ENCODE measurements at places on chromosomes 5 and 9.

GRCh38 chr9:27425827-27426510 is 98.1 kb upstream of the IFNK start:
- no peak for DNase-seq

GRCh38 chr9:92535940-92536850 is at the start of gene ECM2:
Gene ECM2, minus strand, starts transcription at chr9:92535990. Its CDS starts 13,124 bp downstream, at chr9:92522866.
- no peak for DNase-seq

GRCh38 chr9:117777823-117778222 is 73.6 kb downstream of the TLR4 start:
- DNase-seq: no peak

DNA sequence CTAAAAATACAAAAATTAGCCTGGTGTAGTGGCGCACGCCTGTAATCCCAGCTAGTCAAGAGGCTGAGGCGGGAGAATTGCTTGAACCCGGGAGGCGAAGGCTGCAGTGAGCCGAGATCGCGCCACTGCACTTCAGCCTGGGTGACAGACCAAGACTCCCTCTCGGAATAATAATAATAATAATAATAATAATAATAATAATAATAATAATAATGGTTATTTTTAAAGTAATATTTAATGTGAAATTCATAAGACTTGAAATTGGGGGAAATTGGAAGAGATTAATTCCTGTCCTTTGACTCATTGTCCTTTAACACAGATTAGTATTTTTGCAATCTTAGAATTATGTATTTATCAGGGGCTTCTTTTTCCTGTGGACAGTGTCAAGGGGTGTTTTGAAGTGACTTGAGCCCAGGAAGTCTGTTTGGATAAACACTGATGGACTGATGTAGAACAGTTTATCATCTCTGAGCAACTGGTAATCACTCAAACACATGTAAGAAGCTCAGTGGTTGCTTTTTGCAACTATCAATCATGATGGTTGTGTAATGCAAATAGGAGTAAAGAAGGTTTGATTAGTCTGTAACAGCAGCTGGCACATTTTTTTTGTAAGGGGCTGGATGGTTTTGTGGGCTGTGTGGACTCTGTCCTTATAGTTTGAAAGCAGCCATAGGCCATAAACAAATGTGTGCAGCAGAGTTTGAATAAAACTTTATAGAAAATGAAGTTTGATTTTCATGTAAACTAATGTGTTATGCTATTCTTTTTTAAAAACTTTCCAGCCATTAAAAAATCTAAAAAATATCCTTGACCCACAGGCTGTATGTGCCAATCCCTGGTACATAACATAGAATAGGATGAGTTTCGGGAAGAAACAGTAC is 93.5 kb downstream of the F2RL2 start:
- DNase-seq: no peak

DNA sequence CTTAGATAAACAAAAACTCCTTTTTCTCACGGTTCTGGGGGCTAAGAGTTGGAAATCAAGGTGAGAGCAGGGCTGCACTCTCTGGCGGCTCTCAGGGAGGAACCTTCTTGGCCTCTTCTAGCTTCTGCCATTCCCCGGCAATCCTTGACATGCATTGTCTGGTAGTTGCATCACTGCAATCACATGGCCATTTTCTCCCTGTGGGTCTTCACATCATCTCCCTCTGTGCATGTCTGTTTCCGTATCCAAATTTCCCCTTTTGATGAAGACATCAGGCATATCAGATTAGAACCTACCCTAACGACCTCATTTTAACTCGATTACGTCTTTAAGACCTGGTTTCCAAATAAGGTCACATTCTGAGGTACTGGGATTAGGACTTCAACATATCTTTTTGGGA is 129.2 kb upstream of the MAN2A1 start:
- DNase-seq: no peak

GRCh38 chr9:123952641-123953495 is 22.9 kb upstream of the DENND1A start:
- DNase-seq: no peak

DNA sequence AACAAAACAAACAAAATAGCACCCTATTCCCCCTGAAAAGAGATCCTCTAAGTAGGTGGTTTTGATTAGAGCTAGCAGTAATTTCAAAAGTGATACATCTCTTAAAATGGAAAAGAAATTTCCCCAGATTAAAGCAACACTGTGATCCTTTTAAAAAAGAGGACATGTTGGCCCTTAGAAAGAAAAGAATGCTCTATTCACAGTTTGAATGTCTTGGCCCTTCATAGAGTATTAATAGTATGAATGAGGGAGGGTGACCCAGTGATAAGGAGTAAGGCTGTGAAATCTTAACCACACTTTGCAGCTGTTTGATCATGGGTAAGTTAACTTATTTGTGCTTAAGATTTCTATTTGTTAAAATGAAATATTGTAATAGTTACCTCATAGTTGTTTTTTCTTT is 467.7 kb upstream of the MEF2C start:
- DNase-seq: no peak

DNA sequence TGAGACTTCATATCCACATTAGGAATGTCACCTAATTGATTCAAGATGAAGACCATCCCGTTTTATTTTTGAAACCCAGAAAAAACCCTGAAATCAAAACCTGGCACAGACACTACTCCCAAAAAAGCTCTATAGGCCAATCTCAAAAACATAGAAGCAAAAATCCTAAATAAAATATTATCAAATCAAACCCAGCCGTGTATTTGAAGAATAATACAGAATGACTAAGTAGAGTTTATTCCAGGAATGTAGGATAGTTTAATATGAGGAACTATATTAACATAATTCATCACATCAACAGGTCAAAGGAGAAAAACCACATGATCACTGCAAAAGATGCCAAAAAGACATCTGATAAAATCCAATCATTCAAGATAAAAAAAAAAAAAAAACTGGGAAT is 167.1 kb downstream of the ACTL7B start:
- DNase-seq: no peak

GRCh38 chr5:159181152-159181551 is 28.2 kb downstream of the RNF145 start:
- no peak for DNase-seq

DNA sequence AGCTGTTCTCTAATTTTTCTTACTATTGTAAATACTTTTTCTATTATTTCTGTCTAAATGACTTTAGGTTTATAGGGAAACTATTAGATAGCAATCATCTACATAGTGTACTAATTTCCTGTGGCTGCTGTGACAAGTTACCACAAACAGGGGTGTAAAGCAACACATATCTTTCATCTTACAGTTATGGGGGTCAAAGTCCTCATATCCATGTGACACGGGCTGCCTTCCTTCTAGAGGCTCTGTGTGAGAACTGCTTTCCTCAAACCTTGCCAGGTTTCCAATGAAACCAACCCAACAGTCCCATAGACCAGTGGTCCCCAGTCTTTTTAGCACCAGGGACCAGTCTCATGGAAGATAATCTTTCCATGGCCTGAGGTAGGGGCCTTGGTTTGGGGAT is 189.1 kb downstream of the ROR2 start:
- DNase-seq: no peak

- no peak for DNase-seq
Measured at GRCh38 chr9:19050637-19051591, 1.7 kb downstream of the RRAGA start.

GRCh38 chr9:121424024-121424432 is 54.0 kb upstream of the STOM start:
- DNase-seq: no peak

DNA sequence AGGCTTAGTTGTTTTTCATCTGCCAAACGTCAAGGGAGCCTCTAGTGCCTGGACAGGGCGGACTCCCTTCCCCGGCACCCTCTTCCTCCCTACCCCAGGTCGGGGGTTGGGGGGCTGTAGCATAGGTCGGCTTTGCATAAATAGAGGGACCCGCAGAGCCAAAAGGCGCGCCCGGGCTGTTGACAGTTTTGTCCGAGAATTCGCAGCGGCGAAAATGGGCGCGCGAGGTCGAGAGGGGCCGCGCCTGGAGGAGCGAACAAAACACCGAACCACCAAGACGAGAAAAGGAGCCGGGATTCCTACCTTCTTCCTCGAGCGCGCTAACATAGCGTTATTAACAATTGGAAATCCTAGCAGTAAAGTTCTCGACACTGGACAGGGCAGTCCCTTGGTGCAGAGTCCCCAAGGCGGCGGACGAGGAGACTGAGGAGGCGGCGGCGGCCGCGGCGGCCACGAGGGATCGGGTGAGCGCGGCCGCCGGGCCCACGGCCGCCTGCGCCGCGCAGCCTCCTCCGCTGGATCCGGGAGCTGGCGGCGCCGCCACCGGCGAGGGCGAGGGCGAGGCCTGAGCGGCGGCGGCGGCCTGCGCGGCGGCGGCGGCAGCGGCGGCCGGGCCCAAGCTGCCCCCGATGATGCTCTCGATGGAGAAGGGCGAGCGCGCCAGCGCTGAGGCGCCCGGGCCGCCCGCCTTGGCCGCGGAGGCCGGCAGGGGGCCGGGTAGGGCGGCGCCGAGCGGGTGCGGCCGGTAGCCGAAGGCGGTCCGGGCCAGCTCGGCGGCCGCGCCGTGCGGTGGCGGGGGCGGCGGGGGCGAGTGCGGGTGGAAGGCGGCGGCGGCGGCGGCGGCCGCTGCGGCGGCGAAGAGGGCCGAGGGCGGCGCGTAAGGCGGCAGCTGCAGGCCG is 1.7 kb downstream of the FOXD1 start:
- no peak for DNase-seq

DNA sequence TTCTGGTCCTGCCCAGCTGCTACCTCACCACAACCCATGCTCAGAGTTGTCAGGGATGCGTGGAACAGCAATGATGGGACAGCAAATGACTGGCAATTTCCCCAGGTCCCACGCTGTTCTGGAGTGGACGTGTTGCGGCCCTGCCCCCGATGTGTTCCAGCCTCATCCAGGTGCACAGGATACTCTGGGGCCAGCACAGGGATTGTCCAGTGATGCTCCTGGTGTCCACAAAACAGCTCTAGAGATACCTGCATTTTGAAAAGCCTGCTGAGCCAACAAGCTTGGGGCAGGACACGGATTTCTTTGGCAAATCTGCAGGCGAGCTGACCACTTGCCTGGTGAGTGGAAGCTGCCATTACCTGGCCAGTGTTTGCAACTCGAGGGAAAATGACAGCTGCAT is 88.7 kb downstream of the ANKRD33B start:
- no peak for DNase-seq

DNA sequence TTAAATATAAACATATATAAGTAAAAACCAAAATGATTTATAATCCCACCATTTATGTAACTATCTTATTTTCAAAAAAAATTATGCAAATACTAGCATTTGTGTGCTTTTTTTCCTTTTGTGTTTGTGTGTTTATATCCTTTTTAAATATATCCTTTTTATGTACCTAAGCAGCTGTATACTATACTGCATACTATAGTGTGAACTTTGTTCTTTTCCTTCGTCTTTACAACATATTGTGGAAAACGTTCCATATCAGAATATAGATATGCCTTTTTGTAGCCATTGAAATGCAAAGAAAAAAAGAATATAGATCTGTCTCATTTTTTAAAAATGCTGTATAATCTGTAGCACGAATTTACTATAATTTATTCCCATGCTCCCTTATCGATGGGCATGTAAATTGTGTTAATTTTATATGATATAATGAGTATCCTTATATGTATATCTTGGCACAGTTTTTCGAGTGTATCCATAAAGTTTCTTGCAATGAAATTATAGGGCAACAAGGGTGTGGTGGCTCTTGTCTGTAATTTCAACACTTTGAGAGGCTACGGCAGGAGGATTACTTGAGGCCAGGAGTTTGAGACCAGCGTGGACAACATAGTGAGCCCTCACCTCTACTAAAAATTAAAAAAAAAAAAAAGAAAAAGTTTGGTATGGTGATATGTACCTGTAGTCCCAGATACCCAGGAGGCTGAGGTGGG is 83.3 kb downstream of the STK32A start:
- DNase-seq: no peak

DNA sequence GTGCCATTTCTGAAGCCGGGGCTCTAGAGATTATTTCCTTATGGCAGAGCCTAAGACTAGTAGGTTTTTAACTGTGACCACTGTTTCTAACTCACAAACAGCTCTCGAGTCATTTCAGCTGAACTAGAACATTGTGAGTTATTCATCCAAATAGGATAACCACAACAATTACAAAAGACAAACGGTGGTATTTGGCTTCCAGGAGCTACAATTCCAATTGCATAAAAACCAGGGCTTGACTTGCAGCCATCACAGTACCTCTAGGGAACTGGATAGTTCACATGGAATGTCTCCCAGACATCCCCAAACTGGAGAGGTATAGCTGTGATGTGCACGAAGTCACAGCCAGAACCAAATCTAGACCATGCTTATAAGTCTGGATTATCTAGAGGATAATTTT is 224.8 kb downstream of the FAM114A2 start:
- no peak for DNase-seq

DNA sequence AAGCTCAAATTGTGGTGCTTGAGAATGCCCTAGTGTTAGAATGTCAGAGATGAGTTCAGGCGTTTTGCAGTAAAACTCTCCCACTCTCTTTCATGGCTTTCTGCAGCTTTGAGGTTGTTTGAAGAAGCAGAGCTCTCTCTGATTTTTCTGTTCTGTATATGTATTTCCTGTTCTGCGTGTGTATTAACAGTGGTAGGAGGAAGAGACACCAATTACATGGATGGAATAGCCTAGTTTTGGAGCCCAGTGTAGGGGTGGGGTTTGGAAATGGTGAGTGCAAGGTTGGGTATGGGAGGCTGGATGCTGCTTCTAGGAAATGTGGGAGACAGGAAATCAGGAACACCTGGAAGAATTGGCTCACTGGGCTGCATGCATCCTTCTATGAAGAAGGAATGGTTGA is 12.4 kb downstream of the LARP1 start:
- no peak for DNase-seq

DNA sequence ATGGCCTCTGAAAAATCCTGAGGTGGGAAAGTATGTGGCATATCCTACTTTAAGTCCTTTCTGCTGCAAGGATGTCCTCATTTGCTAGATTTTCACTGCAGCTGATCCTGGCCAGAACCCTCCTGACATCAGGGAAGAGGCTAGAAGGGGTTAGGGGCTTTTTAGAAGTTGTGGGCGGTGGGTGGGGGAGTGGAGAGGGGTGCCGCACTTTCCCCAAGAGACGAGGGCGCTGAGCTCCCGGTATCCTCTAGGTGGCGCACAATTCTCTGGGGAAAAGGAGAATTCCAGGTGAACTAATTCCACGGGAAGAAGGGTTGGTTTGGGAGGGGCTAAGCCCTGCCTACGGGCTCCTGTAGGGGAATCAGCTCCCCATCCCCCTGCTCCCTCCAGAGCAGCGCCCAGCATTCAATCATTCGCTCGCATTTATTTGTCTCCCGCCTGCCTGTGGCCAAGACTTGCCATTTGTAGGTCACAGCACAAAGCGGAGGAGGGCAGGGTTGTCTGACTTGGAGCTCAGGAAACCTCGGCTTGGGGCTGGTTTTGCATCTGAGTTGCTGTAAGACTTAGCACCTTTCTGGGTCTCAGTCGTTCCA is 42.9 kb upstream of the HAND1 start:
- DNase-seq: no peak

- DNase-seq: no peak
Measured at GRCh38 chr9:120692901-120693699, 21.2 kb downstream of the MEGF9 start.

GRCh38 chr5:59559323-59559722 is 334.2 kb downstream of the PDE4D start:
- DNase-seq: no peak

GRCh38 chr9:133534346-133535291 is at the start of gene ADAMTSL2:
Gene ADAMTSL2, plus strand, starts transcription at chr9:133534704. Its CDS starts 2,009 bp downstream, at chr9:133536713.
- no peak for DNase-seq

- DNase-seq: no peak
Measured at GRCh38 chr5:107329850-107330249, 340.9 kb downstream of the EFNA5 start.

Measured in HS-5 (cell line).